Immature natural killer cell (primary cell): ENCODE measurements at places on chromosomes 13 and 19.

DNA sequence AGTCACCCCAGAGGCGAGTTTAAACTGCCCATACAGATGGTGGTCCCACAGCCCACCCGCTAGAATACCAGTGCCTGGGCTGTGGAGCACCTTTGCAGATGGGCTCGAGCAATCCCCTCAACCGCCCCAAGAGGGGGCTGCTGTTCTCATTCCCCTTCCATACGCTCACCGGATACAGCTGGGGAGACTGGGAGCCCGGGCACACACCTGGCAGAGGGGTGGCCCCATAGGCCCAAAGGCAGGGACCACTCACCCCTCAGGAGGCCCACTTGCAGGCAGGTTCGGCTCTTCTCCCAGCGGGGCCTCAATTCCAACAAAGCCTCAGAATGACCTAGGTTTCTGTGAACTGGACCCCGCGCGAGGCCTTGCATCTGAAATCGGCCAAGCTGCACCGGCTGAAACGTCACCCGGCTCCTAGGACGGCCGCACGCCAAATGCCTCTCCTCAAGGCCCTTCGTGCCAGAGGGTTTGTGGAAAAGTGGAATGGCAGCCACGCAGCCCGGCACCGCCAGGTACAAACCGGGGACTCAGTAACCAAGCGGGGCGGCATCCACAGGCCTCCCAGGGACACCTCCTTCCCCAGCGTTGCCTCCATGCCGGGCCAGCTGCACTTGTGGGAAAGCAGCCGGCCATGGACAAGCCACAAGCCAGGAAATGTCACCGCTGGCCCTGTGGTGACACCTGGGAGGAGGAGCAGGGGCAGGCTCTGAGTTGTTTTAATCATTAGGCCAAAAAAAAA, 18.7 kb downstream of the MLLT1 start:
- no peak for DNase-seq

DNA sequence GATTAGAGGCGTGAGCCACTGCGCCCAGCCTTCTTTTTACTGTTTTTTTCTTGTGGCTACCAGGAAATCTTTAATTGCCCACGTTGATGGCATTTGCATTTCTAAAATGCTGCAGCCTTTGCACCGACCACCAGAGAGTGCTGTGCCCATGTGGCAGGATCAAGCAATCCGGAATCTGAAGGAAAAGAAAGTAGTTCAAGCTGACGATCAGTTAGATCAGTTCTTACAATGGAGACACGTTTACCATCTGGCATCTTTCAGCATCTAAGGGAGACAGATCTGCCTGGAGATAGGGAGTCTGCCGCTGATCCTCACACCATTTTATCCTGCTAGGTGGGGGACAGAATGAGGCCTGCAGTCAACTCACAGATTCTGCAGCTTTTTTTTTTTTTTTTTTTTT, 19.9 kb downstream of the TINCR start:
- DNase-seq: no peak

GRCh38 chr13:30648522-30649012, 30.8 kb downstream of the USPL1 start:
- DNase-seq: no peak

GRCh38 chr13:65959305-65959704, 1270.8 kb downstream of the PCDH9 start:
- no peak for DNase-seq

DNA sequence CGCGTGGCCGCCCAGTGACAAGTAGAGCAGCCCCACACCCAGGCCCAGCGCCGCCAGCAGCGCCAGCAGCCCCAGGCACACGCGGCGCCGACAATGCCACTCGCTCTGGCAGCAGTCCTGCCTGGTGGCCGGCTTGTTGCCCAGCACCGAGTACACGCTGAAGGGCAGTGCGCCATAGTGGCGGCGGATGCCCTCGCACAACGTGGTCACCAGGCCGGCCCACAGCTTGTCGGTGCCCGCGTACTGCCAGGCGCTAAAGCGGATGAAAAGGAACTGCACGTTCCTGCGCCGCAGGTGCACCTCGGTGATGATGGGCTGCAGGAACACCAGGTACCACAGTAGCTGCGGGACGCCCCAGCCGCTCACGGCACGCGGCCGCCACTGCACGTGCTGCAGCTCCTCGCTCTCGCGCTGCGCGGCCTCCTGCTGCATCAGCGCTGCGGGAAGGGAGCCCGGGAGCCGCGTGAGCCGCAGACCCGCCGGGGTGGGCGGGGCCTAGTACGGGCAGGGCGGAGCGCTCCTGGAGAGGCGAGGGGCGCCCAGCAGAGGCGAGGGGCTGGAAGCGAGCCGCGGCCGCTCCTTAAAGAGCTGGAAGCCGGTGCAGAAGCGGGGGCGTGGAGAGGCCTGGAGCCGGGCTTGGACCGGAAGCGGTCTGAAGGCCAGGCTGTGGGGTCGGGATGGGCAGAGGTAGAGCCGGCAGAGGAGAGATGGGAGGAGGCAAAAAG, 7.3 kb downstream of the NKPD1 start:
- peak; percentile 22 for DNase-seq

DNA sequence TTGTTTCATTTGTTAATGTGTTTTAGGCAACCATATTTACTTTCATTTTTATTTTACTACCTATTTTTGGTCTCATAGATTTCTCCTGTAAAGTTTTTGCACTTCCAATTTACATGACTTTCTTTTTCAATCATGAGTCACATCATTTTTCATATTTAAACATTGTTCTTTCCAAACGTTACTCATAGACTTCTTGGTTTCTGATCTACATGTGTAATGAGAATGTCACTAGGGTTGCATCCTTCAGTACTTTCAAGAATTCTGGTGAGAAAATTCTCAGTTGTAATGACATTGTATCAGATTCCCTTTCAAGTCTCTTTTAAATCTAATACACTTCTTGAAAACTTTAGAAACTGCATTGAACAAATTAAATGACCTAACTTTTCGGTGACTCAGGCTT, 991.7 kb downstream of the EFNB2 start:
- DNase-seq: no peak

- DNase-seq: no peak
Observed at GRCh38 chr19:12745166-12745897, 6.3 kb upstream of the BEST2 start.

- DNase-seq: no peak
Observed at GRCh38 chr19:10417541-10418234, 2.6 kb upstream of the PDE4A start.

DNA sequence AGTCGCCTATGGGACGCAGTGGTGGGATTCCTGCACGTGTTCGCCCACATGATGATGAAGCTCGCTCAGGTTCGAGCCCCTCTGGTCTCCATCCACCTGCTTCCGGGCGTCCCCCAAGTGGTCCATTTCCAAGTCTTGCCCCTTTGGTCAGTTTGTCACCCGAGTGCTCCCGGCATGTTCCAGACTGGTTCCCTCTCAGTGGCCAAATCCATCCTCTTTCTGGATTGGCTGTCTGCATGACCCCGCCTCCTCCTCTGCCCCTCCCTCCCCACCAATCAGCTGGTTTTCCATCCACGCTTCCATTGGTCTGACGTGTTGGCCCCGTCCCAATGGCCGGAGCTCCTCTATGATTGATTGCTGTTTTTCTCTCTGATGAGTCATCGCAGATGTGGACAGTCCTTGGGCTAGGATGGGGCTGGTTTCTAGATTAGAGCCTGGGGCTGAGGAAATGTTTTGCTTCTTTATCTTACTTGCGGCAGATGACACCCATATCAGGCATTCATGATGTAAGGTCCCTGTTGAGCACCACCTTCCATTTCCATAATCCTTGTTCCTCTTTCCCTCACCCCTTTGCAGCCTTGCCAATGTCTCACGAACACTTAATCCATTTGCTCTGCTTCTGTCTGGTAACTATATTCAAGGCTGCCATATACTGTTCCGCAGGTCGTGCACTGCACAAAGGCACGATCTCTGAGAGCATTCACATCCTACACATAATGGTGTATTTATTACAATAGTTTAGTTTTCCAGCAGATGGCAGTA, 73.8 kb downstream of the MAP4K1 start:
- DNase-seq: no peak

DNA sequence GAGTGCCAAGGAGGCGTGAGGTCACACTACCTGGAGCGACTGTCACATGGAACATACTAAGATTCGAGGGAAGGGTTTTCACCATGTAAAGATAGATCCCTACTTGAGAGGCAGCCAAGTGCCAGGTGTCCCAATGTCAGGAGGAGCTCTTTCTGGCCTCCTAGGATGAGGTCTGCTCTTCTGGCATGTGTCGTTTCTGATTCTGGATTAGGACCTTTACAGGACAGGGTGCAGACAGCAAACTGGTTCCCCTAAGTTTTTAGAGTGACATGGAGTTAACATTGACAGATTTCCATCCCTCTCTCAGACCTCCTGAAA, 75.3 kb downstream of the ZNF536 start:
- DNase-seq: no peak

- DNase-seq: no peak
Observed at GRCh38 chr19:802498-803098, 5.3 kb downstream of the PTBP1 start.

- DNase-seq: no peak
Observed at GRCh38 chr19:53671663-53672062, 39.9 kb downstream of the DPRX start.

GRCh38 chr13:48410199-48410598, 2.7 kb downstream of the LPAR6 start:
- no peak for DNase-seq

DNA sequence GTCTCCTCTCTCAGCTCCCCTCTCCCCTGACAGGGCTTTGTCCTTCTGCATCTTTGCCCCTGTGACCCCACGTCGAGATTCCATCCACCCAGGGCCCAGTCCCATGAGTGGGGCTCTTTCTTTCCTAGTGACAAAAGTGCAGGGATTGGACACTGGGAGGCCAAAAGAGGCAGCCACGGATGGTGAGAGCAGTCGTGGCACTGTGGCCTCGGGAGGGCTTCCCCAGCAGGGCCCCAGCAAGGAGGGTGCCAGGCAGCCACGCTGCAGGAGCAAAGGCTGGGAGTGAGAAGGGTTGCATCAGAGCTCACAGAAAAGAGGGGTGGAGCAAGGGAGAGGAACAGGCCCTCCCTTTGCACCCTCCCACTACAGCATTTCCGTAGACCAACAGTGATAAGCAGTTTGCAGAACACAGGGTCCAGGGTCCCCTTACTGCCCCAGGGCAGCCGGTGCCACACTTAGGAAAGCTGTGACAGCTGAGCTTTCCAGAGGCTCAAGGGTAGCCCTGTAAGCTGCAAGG, 4.9 kb downstream of the ZSCAN1 start:
- DNase-seq: no peak

- peak; percentile 49 for DNase-seq
Observed at GRCh38 chr19:42200116-42200715, 17.3 kb downstream of the DEDD2 start.

DNA sequence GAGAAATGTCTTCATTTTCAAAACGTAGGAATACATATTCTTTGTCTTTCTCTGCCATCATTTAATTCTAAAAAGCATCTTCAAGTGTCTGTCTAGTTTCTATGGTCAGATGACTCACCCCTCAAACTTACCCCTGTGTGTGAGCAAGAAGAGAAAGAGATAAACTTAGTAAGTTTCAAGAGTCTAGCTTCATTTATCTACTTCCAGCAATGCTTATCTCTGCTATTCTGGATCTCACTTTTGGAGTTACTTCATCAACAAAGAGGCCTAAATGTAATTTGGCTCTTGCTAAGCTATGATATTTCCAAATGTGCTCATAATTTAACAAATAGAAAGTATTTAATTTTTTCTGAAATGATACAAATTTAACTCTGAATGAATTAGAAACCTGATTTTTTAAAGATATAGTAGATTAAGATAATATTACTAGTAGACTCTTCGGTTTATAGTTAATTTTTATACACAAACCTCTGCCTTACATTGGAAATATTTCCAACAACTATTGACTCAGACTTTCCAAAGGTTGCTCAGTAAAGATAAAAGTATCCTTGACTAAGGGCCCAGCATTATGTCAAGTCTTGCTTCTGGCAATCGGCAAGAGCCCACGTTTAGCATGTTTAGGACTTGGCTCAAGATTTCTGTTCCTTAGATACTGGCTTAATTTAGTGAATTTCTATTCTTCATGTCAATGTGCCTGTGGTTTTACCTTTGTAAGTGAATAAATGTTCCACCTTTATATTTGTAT, 1511.0 kb upstream of the SLC10A2 start:
- DNase-seq: no peak

DNA sequence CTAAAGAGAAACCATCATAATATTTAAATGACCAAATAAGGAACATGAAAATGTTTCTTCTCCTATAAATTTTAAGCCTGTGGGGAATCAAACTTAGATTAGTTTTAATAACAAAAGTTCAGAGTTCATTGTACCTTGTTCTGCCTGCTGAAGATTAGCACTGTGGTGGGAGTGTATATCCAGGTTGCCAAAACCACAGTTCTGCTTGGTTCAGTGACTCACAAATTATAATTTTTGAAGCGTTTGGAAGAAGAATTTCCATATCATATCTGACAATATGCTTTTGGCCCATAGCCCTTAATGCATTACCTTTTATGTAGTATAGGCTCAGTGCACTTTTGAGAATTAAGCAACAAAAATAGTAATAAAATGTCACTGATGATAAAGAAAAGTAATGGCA, 545.2 kb downstream of the GPC6 start:
- DNase-seq: no peak

- no peak for DNase-seq
Observed at GRCh38 chr19:35455616-35456201, 7.7 kb downstream of the FFAR2 start.

DNA sequence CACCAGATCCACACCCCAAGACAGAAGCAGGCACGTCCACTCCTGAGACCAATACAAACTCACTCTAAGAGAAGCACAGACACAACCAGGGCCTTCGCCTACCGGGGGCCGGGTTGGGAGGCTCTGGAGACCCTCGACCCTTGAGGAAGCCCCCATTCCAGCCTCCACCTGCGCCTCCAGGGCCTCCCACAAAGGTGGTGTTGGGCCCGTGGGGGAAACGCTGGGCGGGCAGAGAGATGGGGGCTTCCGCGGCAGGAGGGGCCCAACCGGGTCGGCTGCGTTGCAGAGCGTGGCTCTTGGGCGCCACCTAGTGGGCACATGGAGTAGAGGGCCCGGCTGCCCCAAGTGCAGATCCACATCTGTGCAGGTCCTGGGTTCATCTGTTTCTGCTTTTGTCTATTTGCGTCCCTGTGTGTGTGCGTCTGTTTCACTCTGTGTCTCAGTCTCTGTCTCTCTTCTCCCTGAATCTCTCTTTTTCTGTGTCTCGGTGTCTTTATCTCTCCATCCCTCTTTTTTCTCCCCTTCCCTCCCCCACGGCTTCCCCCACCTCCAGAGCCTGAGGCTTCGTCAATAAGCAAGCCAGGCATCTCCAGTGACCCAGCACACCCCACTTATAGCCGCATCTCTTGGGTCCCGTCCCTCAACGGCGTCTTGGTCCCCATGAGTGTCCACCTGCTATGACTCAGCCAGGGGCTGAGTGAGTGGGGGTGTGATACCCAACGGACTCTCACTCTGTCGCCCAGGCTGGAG, 10.5 kb upstream of the TINCR start:
- DNase-seq: peak; percentile 58
